ENCODE measurements at places on chromosomes 2 and 18.
A peak's percentile ranks its signal among the peaks of the same experiment; 100 is the strongest.

- DNase-seq = no peak
These were observed 6.9 kb downstream of the CCDC195 start for GRCh38 chr2:224709301-224709700.

DNA sequence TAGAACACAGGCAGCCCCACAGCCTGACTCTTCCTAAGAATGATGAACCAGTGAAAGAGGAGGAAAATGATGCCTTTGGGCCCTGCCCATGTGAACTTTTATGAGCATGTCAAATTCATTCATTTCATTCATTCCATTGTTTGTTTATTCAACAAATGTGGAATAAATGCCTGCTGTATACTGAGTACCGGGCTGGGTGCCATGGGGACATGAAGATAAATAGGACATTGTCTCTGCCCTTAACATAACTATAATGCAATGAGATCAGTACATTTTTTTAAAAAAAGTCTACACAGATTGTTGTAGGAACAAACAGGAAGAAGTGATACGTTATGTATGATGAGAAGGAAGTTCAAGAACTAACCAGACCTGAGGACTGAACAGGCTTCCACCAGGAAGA, 14.7 kb downstream of the MREG start:
- no peak for DNase-seq

DNA sequence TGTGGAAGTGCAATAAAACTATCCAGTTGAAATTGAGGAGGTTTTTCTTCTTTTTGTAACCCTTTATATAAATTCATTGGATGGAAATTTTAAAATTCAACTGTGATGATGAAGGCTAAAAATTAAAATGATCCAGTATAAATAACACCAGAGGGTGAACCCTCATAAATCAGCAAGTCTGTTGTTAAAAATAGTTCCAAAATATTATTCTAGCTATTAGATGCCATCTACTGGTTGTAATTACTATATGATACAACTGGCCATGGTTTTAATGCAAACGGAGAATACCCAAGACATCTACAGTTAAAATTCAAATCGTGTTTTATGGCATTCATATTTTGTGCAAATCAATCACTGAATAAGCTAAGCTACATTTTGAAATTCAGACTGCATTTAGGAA, 53.8 kb downstream of the TMEM200C start:
- no peak for DNase-seq

DNA sequence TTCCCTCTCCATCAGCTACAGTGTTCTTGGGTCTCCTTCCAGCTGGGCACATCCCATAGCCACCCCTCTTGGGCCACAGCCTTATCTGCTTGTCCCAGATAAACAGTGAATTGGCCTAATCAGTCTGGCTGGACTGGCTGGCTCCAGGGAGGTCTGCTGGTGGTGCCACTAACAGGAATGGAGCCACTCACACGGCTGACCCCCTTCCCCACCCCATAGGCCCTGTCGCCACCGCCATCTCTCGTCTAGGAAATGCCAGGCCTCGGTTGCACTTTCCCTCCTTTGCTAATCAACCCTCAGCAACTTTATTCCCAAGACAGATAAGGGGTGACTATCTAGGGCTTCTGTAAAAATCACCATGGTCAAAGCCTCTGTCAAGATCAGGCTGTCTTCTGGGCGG, 23.0 kb upstream of the TNP1 start:
- no peak for DNase-seq

DNA sequence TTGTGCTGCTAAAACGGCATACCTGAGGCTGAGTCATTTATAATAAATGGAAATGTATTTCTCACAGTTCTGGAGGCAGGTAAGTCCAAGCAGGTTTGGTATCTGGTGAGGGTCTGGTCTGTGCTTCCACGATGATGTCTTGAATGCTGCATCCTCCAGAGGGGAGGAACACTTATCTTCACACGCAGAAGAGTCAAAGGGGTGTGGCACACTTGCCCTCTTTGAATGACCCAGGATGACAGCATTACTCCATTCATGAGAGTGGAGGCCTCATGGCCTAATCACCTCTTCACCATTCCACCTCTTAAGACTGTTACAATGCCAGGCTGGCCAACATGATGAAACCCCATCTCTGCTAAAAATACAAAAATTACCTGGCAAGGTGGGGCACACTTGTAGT, 61.0 kb downstream of the NCAPH start:
- DNase-seq = no peak

GRCh38 chr2:213224366-213224765, 59.9 kb upstream of the SPAG16 start:
- no peak for DNase-seq

GRCh38 chr2:67716895-67717396, 319.8 kb downstream of the ETAA1 start:
- DNase-seq = no peak

DNA sequence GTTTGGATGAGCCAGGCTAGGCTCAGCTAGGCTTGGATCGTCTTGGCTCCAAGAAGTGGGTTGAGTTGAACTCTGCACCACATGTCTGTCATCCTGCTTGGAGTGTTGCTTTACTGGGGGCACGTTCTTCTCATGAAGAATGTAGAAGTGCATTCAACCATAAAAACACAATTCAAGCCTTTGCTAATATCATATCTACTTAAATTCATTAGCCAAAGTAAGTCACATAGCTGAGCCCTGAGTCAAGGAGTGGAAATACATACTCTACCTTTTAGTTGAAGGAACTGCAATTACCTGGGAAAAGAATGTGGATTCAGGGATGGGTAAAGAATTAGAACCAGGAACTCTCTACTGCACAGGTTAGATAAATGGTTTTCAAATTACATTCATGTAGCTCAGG, 360.4 kb upstream of the KCNH7 start:
- DNase-seq = no peak

GRCh38 chr2:71923887-71924533, 223.7 kb downstream of the CYP26B1 start:
- peak; percentile 59 for DNase-seq

DNA sequence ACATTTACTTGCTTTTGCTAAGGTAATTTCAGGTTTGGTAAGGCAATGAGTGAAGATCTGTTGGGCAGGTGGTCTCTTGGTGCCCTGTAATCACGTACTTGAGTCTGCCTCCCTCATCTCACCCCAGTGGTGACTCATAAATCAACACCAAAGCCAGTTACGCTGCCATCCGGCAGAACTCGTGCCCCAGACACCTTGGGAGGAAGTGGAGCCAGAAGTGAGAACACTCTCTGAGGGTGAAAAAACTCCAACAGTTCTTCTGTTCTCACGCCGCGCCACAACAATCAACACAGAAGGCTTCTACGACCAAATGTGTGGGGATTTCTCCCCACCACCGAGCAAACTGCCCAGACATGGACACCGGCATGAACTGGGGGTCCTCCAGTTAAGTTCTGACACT, 206.2 kb downstream of the ARL4C start:
- peak; percentile 84 for DNase-seq

- no peak for DNase-seq
These were observed 543.0 kb upstream of the TNP1 start for GRCh38 chr2:217402761-217403383.

DNA sequence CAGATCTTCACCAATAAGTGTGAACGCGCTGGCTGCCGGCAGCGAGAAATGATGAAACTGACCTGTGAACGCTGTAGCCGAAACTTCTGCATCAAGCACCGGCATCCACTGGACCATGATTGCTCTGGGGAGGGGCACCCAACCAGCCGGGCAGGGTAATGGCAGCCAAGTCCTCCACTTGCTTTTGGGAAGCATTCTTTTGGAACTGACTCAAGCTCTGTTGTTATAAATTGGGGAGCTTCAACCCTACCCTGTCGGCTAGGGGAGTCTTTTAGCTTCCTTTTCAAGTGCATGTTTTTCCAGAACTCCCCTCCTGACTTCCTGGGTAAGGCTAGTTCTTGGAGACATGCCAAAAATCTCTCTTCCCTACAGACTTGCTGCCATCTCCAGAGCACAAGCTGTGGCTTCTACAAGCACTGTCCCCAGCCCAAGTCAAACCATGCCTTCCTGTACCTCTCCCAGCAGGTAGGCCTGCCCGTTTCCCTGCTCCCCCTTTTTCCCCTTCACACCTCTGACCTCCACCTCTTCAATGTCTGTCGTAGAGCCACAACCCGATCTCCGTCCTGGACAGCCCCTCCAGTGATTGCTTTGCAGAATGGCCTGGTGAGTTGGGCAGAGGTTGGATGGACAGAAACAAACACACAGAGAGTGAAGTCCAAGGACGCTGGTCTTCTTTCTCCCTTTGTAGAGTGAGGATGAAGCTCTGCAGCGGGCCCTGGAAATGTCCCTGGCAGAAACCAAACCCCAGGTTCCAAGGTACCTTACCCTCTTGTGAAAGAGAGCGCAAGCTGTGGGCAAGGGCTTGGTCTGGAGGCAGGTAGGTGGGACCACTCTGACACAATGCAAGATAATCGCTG, 1.5 kb downstream of the ZFAND2B start:
- no peak for DNase-seq

- no peak for DNase-seq
These were observed 12.6 kb upstream of the EIF2AK3 start for GRCh38 chr2:88639865-88640264.

GRCh38 chr2:85132397-85132796, 795 bp upstream of the TCF7L1 start:
- no peak for DNase-seq
